ENCODE measurements at places on chromosomes 3 and 15. TPM values are rescaled to one million over a fixed set of nuclear protein-coding genes. Genes with fewer than 3 reads are reported as not detected.

The ALDH1A2 gene
- total RNA-seq = 2.8 TPM

DNA sequence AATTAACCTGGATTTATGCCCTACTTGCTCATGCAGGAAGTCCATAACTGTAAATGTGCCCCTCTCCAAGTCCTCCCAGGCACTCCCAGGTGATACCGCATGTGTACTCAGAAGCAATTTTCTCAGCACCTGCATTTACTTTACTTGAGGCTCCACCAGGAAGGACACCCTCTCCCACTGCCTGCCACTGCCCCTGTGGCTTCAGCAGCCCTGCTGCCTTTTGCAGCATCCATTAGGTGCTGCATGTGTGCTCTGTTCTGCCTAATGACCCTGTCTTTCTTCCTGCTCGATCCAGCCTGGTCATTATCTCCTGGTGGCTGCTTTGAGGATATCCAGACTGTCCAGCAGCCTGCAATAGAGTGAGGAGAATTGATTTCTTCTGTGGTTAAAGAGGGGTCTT is 107.6 kb upstream of the SEMA6D start:
- no peak for DNase-seq

The CASR gene
- total RNA-seq = not detected

- no peak for DNase-seq
These were observed 89.7 kb downstream of the LIPC start for GRCh38 chr15:58521293-58521991.

All from natural killer cell (primary cell).